Amygdala (tissue), 56 donors: ENCODE measurements at places on chromosomes 3 and 15.

- no peak for DNase-seq
Measured at GRCh38 chr15:71325481-71325880, 210.2 kb downstream of the THSD4 start.

DNA sequence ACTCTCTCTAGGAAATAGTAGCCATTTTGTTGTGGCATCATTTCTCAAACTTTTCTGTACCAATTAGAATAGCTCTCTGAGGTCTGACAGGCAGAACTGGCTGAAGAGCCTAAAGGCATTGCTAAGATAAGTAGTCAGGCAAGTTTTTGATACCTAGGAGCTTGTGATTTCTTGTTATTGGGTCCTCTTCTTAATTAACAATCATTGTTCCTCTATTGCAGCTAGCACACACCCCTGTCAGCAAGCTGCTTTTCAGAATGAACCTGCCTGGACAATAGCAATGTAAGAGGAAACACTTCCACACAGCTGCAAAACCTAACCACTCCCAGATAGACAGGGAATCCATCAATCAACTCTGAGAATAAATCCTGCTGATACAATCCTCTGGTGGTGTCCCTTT, 403.9 kb upstream of the TBL1XR1 start:
- DNase-seq, result no peak

DNA sequence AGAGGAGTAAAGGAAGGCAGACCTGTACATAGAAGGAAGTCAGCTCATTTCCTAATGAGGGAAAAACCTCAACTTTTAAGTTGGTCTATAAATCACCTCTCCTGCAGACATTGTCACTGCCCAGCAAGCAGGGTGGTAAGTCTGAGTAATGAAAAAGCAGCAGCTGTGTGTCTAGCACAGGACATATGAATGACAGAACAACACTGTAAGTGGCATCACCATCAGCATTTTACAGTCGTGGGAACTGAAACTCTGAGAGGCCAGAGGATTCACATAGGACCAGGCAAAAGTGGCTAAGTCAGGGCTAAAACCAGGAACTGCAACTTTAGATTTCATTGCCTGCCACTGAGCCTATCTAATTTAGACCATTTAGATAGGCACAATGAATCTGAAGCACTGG, 235.6 kb downstream of the CLSTN2 start:
- no peak for DNase-seq

DNA sequence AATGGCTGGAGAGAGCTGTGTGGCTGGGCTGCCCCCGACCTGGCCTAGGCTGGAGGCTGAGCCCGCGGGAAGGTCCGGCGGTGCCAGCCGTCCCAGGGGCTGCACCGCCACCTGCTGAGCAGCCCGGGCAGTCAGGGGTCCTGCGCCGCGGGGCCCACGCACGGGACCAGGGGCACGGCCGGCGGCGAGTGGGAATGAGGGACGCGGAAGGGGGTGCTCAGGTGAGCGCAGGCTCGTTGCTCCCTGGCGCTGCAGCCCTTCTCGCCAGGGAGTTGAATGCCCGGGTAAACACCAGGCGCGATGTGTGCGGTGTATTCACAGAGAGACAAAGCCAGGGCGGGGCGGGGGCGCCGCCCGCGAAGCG, 666 bp upstream of the SEMA3F start:
- no peak for DNase-seq
